ENCODE measurements at places on chromosomes 6 and 20. TPM values are rescaled to one million over a fixed set of nuclear protein-coding genes. Genes with fewer than 3 reads are reported as not detected.

DNA sequence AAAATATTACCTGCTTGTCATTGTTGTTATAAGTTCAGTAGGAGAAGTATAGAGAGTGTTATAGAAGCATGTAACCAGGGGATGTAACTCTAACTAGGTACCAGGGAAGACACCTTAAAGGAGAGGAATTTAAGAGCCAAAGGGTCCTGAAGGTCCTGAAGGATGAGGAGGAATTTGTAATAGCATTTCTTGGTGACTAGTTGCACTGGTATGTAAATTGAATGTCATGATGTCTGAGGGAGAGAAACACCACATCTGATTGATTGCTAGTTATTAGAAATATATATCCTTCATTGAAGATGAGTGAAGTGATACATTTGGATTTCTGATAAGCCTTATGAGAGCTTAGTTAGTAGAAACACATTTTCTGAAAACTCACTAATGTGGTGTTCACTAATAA is 643.8 kb downstream of the RFPL4B start:
- no peak for DNase-seq

DNA sequence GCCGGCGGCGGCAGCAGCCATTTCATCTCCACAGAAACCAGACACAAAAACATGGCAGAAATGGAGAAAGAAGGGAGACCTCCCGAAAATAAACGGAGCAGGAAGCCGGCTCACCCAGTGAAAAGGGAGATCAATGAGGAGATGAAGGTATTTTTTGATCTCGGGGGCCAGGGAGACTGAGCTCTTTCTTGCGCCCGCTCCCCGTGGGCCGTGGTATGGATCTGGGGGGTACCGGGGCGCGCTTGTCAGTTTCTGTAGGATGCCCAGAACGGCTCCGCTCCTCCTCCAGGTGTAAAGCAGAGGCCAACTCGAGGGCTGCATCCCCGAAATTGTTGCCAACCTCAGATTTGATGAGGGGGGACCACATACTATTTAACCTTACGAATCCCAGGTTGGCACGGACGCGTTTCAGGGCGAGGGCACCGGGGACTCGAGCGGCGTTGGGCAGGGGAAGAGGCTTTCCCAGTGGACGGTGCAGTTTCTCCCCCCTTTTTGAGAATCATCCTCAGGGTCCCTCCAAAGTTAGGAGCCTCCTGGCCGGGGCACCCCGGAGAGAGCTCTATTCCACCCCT is 735 bp downstream of the SOBP start:
- no peak for DNase-seq

DNA sequence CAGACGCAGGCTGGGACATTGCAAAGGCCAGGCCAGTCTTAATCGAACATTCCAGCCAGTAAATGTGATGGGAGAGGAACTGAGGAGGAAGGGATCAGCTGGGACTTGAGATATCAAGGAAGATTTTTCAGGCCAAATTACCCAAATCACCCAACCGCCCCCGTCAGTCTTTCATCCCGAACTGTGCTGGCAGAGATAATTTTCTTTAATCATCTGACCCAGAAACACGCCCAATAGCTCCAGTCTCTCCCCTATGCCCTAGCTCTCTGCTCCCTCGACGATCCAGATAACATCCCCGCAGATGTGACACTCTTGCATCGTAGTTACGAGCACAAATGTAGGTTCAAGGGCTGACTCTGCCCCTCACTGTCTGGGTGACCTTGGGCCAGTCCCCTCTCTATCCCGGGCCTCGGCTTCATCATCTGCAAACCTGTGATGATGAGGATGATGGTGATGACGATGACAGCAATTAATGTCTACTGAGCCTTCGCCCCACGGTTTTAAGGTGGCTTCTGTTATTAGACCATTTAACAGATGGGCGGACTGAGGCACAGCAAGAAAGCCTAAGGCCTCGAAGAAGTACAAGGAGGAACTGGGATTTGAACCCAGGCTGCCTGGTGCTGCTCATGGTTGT is 118.6 kb downstream of the PREX1 start:
- no peak for DNase-seq

Gene CFAP206
- total RNA-seq: 0.27 TPM

DNA sequence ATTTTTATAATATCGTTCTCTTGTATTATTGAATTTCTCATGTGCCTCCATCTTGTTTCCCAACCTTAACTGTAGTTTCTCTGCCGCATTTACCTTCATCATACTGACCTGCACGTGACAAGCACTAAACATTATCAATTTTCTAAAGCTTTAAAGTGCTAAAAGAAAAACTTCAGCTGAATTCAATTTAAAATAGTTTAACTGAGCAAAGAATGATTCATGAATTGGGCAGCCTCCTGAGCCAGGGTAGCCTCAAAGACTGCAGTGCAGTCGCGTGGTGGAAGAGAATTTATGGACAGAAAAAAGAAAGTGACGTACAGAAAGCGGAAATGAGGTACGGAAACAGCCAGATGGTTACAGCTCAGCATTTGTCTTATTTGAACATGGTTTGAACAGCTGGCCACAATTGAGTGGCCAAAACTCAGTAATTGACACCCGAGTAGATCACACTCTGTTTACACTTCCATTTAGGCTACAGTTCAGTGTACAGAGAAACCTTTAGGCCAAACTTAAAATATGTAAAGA is 4.2 kb upstream of the ZDHHC14 start:
- DNase-seq: no peak

Gene CGAS
- 5.4 TPM for total RNA-seq

- DNase-seq: no peak
Observed at GRCh38 chr6:10626154-10626741, 68.2 kb downstream of the C6orf52 start.
